ENCODE measurements at places on chromosomes 3 and 15. TPM values are rescaled to one million over a fixed set of nuclear protein-coding genes. Genes with fewer than 3 reads are reported as not detected.

DNA sequence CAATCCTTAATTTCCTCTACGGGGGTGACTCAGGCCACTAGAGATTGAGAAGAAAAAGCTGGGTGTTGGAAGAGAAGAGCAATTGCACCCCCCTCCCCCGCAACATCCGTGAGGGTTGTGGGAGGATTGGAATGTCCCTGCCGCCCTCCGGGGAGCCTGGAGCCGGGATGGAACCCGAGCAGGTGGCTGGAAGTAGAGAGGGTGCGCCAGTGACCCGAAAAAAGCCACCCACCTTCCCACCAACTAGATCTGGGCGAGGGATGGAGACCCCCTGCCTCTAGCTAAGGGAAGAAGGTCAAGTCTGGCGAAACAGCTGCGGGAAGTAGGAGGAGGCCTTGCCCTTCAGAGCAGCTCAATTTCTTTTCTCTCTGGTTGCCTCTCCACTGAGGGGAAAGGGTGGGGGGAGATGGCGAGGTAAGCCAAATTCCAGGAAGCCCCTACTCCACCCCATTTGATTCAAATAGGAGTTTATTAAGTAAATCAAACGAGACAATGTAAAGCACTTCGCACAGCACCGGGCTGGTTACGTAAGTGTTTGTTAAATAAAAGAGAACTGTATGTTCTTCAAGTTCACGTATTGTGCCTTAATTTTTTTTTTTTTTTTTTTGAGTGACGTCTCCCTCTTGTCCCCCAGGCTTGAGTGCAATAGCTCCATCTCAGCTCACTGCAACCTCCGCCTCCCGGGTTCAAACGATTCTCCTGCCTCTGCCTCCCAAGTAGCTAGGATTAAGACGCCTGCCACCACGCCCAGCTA is 1.1 kb upstream of the WWTR1 start:
- DNase-seq = no peak

- DNase-seq = no peak
Measured at GRCh38 chr15:87931584-87931983, 325.0 kb downstream of the NTRK3 start.

DNA sequence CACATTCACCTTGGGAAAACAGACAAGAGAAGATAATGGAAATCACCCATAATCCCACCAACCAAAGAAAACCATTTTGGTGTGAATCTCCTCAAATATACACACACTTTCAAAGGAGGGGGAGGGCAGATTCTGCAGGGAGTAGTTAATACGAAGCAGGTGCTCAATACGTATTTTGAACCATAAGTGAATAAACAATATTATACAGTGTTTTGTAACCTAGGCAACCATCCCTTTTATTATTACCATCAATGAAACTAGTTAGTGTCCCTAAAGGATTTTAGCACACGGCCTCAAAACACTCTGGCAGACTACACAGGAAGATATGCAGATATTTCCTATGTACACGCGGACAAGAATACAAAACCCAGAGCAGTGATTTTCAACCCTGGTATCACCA is 6.1 kb downstream of the OSBPL10 start:
- DNase-seq = no peak

DNA sequence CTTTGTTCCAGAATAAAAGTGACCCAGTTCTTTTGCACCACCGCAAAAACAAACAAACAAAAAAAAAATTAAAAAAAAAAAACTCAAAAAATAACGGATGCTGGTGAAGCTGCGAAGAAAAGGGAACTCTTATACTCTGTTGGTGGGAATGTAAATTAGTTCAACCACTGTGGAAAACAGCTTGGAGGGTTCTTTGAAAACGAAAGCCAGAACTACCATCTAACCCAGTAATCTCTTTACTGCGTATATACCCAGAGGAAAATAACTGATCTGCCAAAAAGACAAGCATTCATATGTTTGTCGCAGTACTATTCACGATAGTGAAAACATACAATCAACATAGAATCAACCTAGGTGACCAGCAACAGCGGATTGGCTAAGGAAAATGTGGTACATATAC is 298.9 kb upstream of the CBLB start:
- no peak for DNase-seq

DNA sequence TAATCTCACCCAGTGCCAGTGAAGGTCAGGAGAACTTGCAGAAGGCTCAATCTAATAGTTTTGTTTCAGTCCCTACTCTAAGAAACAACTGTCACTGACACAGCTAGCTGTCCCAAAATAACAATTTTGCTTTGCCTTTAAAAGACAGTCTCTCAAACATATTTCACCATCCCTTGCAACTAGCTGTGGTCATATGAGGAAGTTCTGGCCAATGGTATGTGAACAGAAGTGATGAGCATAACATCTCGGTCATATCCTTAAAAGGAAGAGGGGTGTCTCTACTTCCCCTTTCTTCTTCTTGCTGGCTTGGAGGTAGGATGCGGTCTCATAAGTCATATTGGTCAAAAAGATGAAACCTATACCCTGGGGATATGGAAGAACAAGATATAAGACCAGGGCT is 198.1 kb downstream of the NEK10 start:
- no peak for DNase-seq

DNA sequence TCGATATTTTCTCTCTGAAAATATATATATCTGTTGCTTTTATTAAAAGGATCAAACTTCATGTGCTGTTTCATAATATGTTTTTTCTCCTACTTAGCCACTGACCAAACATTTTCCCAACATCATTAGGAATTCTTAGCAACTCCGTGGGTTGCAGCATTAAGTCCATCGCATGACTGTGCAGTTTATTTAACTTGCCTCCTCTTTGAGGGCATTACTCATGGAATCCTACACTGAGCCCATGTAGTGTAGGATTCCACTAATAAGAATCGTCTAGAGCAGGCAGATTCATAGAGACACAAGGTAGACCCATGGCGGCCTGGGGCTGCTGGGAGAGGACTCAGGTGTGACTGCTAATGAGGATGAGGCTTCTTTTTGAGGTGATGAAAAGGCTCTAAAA is 49.3 kb downstream of the CMTM6 start:
- DNase-seq = no peak

- no peak for DNase-seq
Measured at GRCh38 chr3:106215047-106215446, 346.2 kb upstream of the CBLB start.

- DNase-seq = no peak
Measured at GRCh38 chr15:88608607-88609181, 12.4 kb upstream of the AEN start.

Gene TBCCD1
- 12.0 TPM for polyA plus RNA-seq

Gene GCSAM
- 1.0 TPM for polyA plus RNA-seq

Gene CCDC13
- polyA plus RNA-seq = 0.67 TPM

Gene STAC
- 40.1 TPM for polyA plus RNA-seq

Gene PTH1R
- 10.9 TPM for polyA plus RNA-seq

Gene CACNA2D3
- polyA plus RNA-seq = 1.9 TPM
